ENCODE measurements at places on chromosomes 12 and 14.

DNA sequence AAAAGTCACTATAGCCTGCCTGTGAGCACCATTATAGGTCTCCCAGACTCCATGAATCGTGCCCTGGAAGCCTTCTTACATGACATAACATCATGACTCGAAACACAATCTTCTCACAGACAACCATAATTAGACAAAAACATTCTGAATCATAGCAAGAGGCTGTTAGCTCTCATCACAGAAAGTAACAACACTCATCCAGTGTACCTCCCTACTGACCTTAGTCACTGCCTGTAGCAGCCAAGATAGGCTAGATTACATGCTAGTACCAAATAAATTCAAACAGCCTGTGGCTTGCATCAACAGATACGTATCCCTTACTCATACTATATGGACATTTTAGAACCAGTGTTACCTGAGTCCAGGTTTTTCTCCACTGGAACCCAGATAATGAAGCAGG, 663.8 kb upstream of the FOXG1 start:
- no peak for DNase-seq

DNA sequence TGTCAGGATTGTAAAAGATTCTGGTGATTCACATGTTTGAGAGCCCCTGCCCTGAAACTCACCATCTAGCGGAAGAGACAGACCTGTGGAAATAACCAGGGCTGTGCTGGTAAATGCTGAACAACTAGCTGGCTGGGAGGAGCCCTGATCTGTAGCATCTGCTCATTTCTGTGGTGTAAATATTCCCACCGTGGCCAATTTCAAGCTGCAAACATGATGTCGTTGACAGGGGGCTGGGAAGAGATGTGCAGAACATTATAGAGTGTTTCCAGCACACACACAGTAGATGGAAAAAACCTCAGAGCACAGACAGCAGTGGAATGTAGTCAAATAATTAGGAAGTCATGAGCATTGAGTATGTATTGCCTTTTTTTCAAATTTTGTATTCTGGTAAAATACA, 138.2 kb downstream of the PHETA1 start:
- DNase-seq = no peak

DNA sequence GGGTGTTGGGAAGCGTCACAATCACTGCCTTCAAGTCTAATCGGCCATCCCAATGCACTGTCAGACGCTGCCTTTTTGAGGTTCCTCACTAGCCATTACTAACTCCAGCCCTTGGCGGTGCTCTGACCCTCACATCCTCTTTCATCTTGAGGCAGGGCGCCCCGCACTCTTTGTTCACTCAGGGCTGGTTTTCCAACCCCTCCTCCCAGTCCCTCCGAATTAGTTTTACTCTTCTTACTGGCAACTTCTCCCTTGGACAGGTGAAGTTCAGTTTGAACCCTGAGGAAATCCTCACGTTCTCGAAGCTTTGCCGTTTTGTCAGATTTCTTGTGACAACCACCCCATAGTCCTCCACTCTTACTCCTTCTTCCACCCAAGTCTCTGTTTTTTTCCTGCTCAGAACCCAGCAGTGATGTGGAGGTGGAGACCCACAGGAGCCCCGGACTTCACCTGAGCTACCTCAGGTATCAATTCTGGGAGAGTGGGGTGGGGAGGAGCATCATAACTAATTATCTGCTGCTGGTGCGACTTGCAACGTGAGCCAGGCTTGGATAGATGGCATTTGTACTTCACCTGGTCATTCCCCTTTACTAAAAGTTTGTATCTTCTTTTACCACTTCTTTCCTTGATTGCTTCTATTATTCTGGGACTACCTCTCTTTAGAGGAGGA, 757 bp downstream of the ZC3H10 start:
- DNase-seq = no peak

GRCh38 chr12:42385326-42385841, 59.4 kb downstream of the PPHLN1 start:
- no peak for DNase-seq

DNA sequence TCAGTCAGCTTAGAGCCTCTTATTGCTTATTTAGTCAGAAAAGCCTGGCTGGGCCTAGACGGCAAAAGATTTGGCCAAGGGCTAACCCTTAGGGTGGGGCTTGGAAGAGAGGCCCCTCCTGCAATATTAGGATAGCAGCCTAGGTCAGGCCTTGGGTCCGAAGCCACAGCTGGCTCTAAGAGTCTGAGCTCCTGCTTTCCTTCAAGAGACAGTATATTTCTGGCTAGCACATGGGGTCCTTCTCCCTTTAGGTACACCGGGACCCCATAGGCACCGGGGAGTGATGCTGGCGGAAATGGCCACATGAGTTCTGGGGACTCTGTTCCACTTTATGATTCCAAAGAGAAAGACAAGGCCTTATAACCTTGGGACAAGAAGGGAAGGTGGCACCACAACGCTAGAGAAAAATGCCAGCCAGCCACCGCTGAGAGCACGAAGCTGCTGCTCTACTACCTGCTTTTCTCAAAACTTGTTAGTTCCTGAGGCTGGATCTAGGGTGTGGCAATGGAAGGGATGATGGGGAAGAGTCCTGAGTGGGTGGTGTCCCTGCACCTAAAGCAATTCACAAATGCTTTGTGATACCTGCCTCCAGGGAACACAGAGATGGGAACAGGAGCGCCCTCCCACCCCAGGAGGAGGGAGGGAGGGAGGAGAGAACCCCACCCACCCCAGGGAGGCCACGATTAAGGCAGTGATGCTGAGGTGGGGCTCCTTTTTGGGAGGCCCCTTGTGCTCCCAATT, 3.1 kb upstream of the AVIL start:
- DNase-seq = no peak

GRCh38 chr14:96189281-96189711, 15.3 kb upstream of the BDKRB2 start:
- no peak for DNase-seq

GRCh38 chr12:96861656-96862055, 45.4 kb upstream of the NEDD1 start:
- no peak for DNase-seq

DNA sequence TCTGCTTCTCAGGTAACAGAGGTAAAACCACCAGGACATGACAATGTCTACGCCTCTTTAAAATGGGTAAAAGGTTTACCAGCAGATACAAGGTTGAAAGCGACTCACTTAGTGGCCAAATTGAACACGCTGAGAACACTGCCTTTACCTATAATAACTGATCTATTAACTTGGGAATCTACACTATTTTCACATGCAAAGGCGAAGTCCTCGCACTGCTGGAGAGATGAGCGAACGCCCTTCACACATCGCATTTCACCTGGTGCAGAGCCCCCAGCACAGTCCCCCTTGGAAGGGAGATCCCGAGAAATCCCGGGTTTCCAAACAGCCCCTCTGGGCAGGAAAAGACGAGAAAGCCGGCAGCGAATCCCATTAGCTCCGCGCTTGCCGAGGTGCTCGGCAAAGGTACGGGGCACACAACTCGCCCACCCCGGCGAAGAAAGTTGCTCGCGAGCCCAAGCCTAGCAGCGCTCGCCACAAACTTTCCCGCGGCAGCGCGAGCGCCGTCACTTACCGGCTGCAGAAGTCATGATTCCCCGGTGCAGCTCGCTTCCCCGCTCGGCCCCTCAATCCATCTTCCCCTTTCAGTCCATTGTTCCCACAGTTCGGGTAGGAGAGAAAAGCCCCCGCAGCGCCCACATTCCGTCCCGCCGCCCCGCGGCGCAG, 423 bp downstream of the FGD6 start:
- no peak for DNase-seq

DNA sequence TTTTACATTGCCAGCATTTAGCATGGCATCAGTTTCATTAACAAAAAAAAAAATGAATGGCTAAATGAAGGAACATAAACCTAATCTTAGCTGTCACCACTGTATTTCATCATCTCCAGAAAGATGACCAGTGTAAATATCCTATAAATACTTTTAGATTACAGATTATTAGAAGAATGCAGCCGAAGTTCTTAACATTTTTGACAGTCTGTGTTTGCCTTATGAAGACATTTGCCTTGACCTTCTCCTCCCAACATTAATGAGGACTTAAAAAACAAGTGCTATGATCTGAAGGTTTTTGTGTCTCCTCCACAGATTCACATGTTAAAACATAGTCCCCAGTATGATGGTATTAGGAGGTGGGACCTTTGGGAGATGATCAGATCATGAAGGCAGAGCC, 253.0 kb downstream of the SNAPC1 start:
- no peak for DNase-seq

DNA sequence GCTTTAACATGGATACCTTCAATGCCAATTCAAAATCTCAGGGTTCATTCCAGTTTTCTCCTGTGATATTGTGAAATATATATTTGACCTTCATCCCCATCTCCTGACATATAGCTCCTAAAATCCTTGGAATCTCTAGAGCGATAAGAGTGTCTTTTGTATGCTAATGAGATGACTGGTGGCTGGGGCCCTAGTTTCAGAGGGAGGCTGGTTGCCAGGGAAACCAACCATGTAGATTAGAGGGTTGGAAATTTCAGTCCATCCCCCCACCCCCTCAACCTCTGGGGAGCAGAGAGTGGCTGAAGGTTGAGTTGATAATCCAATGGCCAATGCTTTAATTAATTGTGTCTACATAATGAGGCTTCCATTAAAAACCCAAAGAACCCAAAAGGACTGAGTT, 59.4 kb downstream of the SDR9C7 start:
- no peak for DNase-seq

DNA sequence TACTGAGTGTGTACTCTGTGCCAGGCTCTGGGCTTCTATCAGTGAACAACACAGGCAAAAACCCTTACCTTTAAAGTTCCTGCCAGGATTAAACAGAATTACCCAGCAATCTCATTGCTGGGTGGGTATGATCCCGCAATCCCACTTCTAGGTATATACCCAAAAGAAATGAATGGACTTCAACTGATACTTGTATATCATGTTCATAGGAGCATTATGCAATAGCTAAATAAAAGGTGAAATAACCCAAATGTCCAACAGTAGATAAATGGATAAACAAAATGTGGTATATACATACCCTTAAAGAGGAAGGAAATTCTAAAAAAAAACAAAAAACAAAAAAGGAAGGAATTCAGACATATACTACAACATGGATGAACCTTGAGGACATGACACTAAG, 14.7 kb downstream of the DAZAP2 start:
- no peak for DNase-seq

DNA sequence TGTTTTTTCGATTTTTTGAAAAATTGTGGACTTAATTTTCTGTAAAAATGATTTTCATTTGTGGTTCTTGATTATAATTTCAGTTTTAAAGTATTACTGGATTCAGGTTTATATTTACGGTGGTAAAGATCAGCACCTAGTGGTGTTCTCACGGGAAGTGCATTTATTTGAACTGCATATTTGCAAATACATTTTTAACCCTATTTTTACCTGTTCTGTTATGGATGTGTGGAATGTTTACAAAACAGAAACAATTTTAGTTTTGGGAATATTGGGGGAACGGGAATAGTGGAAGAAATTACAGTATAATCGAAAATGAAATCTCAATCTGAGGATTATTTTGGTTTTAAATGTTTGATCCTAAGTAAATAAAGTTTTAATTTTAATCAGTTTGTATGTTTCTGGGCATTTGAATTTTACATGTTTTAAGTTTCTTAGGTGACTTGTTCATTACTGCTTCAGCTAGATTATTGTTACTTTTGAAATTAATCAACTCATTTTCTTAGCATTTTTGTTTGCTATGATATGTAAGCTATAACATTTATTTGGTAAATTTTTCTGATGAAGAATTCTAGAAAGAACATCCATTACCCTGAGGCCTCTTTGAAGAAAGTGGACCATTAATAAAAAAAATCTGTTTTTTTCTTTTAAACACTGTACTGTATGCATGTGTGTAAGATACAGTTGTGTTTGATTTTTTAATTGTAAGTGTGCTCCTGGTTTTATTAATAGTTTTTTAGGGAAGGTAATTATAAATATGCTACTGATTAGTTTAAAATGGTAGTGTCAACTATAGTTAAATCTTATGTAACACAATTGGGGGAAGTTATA, 942 bp downstream of the ATF7IP start:
- DNase-seq = no peak

DNA sequence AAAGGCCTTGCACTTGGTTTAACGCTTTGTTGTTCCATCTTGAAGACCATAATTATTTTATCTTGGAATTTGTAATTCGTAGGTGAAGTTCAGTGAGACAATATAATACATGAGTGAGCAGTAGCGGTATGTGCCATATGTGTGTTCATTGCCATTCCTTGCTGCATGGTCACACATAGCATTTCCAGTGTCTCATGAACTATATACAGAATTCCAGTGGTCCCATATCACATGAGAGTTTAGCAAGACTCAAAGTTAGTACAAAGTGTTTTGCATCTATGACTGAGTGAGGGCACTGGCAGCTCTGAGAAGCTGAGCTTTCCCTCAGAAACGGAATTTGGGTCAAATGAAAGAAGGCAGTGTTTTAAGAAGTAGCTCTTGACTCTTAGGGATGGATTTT, 359.8 kb downstream of the FOXG1 start:
- DNase-seq = no peak

DNA sequence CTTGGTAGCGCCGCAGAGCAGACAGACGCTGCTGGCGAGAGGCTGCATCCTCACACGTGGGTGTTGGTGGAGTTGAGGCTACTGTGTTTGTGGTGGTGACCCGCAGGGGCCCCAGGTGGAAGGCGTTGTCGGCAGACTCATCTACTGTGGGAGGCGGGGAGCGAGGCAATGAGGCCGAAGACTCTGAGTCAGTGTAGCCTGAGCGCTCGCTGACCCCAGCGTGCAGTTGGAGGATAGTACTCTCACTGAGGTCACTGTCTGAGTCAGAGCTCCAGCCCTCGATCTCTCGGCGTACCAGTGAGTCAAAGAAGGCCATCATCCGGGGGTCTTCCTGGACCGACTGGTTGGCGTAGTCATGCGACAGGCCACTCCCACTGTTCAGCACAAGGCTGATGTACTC, 76.0 kb upstream of the ACTN1 start:
- no peak for DNase-seq

DNA sequence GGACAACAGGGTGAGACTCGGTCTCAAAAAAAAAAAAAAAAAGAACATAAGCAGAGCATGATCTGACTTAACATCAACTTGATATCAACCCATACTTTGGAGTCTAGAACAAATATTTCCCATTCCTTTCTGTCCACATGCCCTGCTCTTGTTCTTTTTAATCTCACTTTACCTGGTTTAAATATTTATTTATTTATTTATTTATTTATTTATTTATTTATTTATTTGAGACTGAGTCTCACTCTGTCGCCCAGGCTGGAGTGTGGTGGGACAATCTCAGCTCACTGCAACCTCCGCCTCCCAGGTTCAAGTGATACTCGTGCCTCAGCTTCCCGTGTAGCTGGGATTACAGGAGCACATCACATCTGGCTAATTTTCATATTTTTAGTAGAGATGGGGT, 19.6 kb upstream of the LRP6 start:
- DNase-seq = no peak

GRCh38 chr12:69130064-69130463, 109.3 kb upstream of the CPSF6 start:
- DNase-seq = no peak

- no peak for DNase-seq
These were observed 192.2 kb upstream of the PELI2 start for GRCh38 chr14:55926007-55926406.
